ENCODE measurements at places on chromosomes 16 and 17. TPM values are rescaled to one million over a fixed set of nuclear protein-coding genes. Genes with fewer than 3 reads are reported as not detected.

Gene ITGAD
- total RNA-seq, result 0.52 TPM

Gene BICDL2
- 18.5 TPM for total RNA-seq

Gene LRRC37B
- 77.5 TPM for total RNA-seq

Gene CCDC78
- total RNA-seq, result 3.5 TPM

Gene HOXB1
- total RNA-seq, result not detected

Gene ACAP1
- total RNA-seq, result 22.1 TPM

Gene DHRS7C
- total RNA-seq, result not detected
